ENCODE measurements at places on chromosomes 12 and 14. TPM values are rescaled to one million over a fixed set of nuclear protein-coding genes. Genes with fewer than 3 reads are reported as not detected.

- DNase-seq = no peak
These were observed 142.5 kb upstream of the RTL1 start for GRCh38 chr14:101046071-101046470.

DNA sequence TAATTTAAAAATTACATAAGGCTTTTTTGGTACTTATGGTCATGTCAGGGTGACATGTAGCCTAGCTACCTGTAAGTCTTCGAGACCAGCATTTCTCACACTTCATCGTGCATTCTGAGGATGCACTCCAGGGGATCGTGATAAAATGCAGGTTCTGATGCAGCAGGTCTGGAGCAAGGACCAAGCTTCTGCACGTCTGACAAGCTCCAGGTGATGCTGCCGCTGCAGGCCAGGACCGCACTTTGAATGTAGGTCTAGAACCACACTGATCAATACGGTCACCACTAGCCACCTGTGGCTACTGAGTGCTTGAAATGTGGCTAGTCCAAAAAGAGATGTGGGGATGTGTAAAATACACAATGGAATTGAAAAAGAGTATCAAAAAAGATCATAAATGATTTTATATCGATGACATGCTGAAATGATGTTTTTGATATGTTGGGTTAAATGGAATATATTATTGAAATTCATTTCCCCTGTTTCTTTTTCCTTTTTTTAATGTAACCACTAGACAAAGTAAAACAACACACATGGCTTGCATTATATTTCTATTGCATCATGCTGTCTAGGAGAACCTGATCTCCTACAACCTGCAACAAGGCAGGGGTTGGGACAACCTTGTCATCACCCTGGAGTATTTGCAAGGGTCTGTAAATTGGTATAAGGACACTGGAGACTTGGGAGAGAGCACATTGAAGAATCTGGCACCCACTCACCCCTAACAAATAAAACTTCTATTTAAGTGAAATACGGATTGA, 142.4 kb downstream of the DPF3 start:
- no peak for DNase-seq

DNA sequence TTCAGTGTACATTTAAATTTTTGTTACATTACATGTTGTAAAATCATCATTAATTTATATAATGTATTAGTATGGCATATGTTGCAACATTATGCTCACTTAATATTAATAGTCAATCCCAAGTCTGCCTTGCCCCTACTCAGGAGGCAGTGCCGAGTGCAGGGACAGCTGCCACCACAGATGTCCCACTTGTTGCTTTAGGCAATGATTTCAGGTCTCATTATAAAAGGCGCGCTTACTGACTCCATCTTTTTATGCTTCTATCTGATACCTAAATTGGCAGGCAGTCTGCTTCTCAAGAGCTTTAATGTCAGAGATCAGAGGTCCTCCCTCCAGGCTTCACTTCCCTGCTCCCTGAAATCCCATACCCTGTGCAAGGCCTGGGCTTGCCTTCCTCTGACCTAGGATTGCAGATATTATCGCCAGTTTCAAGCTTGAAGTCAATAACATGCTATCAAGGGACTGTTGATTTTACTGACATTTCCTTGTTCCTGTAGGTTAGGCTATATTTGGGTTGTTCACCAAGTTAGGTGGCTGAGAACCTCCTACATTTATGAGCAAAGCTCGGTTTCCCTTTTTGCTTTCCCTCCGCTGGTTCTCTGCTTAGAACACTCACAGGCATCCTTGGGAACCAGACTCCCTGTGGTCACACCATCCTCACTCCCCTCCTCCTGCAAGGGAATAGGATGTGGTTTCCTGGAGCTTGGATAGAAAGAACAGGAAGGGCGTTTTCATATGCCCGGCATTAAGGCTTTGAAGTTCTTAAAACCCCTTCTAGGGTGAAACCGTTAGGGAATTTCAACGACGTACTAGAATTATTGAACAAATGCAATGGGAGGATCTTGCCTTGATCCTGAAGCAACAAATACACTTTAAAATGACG, 208.4 kb upstream of the FKBP4 start:
- no peak for DNase-seq

DNA sequence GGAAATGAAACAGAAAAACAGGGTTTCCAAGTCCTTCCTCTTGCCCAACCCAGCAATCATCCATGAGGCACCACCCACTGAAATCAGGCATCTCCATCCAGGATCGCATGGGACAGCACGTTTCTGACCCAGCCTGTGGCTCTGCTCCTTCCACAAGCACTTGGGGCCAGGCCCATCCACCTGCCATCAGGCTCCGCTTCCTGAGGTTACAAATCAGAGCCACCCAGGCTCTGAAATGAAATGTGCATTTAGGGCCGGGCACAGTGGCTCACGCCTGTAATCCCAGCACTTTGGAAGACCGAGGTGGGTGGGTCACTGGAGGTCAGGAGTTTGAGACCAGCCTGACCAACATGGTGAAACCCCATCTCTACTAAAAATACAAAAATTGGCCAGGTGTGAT, 717 bp upstream of the KRT78 start:
- no peak for DNase-seq

DNA sequence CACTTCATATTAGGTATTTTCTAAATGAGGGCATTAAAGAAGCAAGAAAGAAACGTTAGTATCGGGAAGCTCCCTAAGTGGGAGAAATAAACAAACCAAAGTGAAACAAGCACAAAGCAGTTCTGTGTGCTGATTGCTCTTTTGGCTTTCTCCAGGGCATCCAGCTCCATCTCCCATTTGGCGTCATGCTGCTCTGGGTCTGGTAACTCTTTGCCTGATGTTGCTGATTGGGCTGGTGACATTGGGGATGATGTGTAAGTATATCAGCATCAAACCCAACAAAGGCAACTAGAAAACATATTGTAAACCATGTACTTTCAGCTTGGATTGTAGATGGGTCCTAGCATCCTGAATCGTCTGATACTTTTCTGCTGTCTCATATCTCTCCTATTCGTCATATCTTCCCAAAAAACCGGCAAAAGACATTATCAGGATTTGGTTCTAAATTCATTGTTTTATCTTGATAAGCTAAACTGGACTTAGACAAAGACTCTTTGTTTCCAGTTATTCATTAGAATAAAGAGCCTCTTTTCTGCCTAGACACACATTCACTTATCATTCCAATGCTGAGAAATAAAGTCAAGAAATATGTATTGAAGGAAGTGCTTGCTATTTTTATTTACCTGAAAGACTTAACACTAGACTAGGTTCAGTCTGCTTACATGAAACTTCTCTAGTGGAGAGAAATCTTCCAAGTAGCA, 2.4 kb downstream of the CLEC12B start:
- DNase-seq = no peak

- DNase-seq = no peak
These were observed 11.1 kb downstream of the KRT85 start for GRCh38 chr12:52356031-52356761.

DNA sequence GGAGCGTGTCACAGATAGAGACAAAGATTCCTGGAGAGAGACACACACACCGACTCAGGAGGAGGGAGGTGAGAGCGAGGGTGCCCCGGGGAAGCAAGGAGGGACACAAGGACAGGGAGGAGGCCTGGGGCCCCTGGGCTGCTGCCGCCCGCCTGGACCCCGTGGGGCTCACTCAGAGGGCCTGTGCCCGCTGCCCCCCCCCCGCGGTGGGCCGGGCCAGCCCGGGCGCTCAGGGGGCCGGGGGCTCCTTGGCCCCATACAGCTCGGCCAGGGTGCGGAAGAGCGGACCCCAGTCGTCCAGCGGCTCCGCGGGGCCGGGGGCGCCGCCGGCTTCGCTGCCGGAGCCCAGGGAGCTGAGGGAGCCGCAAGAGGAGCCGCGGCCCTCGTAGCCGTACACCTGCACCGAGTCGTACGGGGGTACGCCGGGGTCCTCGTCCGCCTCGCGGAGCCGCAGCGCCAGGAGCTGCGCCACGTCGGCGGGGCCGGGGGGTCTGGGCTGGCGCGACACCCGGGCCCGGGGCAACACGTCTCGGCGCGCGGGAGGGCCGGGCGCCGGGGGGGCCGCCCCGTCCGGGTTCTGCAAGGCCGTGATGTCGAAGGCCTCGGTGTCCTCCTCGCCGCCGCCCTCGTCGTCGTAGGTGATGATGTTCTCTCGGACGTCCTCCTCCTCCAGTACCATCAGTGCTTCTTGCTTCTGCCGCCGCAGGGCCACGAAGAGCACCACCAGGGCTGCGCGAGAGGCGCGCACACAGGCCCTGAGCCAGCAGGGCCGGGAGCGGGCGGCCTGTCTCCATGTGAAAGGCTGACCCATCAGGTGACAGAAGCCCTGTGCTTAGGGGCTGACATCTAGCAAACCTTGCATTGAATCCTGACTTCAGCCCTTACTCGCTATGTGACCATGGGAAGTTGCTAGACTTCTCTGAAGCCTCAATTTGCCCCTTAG, 6.0 kb downstream of the PSMB11 start:
- no peak for DNase-seq

DNA sequence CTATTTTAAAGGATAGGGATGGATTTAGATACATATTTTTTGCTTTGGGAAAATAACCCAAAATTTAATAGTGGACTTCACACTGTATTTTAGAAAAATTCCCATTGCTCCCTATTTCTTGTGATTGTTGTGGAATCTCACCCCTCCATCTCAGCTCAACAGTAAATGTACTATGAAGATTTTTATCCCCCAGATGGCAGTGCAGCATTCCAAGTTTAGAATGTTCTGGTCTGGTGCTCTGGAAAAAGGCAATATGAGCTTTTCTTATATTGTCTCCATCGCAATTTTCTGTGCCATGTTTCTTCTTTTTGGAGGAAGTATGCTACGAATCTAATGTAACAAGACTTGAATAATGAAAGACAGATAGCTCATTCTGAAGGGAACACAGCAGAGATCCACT, 471.7 kb upstream of the SYT1 start:
- DNase-seq = no peak

GRCh38 chr12:122062832-122063693, 15.5 kb upstream of the MLXIP start:
- peak; percentile 80 for DNase-seq

- DNase-seq = no peak
These were observed 12.9 kb downstream of the USP30 start for GRCh38 chr12:109065154-109065852.

GRCh38 chr14:104177411-104177810, 39.0 kb downstream of the KIF26A start:
- no peak for DNase-seq

DNA sequence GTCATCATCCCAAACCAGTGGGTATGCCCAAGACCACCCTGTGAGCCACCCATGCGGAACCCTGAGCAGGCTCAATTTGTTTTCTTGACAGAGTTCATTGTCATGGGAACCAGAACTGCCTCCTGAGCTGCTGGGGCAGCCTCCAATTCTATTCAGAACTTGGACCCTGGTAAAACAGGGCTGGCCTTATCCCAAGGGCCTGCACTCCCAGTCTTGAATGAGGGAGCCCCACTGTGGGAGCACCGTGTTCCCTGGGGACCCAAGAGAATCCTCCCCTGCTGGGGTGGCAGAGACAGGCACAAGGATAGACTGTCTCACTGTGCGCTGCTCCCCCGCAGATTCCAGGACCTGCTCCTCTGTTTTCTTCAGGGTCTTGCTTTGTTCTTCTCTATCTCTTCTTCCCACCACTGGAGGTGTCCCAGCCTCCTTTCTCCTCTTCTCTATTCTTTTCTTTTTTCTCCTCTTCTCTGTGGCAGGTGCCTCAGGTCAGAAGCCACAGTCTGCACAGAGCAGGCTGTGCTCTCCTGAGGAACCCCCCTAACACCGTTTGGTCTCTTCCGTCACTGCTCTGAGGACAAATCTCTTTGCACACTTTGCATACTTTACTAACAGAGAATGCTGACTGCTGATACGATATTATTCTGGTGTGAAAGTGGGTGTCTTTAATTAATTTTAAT, 31.2 kb upstream of the CHPT1 start:
- no peak for DNase-seq

Gene FAM90A1
- 3.6 TPM for polyA plus RNA-seq

Gene B4GALNT1
- 0.82 TPM for polyA plus RNA-seq

Gene CMKLR1
- polyA plus RNA-seq = 13.5 TPM

Gene RFLNA
- 4.5 TPM for polyA plus RNA-seq

Gene PROX2
- 2.5 TPM for polyA plus RNA-seq

Gene AJUBA
- polyA plus RNA-seq = 40.6 TPM

Gene TMEM253
- polyA plus RNA-seq = 1.4 TPM

Gene KRT75
- polyA plus RNA-seq = not detected

Gene CIROP
- polyA plus RNA-seq = not detected
